ENCODE measurements at places on chromosomes 12 and 14.
A peak's percentile ranks its signal among the peaks of the same experiment; 100 is the strongest.

DNA sequence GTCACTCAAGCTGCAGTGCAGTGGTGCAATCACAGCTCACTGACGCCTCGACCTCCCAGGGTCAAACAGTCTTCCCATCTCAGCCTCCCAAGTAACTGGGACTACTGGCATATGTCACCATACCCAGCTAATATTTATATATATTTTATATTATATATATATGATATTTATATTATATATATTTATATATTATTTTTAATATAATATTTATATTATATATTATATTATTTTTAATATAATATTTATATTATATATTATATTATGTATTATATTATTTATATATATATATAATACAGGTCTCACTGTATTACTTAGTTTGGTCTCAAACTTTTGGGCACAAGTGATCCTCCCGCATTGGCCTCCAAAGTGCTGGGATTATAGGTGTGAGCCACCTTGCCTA is 9.4 kb downstream of the ZNF84 start:
- DNase-seq, result no peak

DNA sequence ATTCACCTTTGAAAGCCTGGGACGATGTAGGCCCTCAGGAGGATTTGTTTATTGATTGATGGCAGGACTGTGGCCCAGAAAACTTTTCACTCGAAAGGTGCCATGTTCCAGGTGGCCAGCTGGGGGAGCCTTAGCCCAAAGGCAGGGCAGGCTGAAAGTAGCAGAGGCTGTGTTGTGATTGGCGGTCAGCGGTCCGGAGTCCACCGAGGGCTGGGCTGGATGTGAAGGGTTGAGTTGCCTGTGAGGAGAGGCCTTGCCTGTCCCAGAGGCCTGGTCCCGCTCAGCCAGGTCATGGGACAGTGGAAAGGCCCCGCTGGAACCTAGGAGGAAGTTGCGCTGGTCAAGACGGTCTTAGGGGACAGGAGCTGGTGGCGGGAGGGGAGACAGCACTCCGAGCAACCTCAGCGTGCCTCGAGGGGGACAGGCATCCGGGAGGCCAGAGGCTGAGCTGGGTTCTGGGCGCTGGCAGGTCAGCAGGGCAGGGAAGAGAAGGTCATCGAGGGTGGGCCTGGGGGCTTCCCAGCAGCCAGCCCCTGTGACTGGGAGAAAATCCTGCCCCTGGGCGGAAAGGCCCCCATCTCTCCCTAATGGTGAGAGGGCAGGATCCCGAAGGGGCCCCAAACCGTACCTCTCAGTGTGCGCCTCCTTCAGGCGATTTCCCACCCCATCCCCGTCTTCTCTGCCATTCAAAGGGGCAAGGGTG is 26.3 kb downstream of the CMA1 start:
- peak; percentile 6 for DNase-seq

GRCh38 chr12:106981788-106982187 is 5.2 kb downstream of the MTERF2 start:
- no peak for DNase-seq

GRCh38 chr12:108432423-108433121 is 82.5 kb upstream of the FICD start:
- no peak for DNase-seq

DNA sequence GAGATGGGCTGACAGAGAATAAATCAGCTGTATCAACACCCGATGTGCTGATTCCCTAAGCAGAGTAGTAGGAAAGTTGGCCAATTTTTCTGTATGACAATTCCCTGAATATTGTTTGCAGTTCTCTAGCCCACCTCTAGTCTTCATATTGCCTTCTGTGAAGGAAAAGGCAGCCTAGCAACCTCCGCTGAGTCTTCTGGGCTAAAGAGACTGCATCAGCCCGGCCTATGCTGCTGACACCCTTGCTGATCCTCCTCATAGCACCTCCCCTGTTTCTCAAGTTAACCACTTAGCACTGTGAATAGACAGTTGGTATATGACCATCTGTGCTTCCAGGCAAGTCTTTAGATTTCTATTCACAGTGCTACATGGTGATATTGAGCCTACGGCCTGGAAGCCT is 161.1 kb upstream of the EGLN3 start:
- no peak for DNase-seq

DNA sequence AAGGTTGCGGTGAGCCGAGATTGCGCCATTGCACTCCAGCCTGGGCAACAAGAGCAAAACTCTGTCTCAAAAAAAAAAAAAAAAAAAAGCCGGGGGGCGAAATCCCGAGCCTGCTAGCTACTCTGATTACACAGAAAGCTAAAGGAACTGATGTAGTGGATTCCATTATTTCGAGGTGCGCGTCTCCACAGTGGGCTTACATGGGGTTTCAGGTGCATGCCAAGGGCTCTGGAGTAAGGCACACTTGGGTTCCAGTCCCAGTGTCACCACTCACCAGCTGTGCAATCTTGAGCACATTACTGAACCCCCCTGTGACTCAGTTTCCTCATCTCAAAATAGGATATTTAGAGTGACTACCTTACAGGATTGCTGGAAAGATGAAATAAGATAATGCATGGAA is 1.7 kb upstream of the RAB15 start:
- no peak for DNase-seq

- DNase-seq, result no peak
Measured at GRCh38 chr14:42877716-42878115, 1271.0 kb downstream of the LRFN5 start.

GRCh38 chr12:3315201-3315661 is 175.8 kb upstream of the PRMT8 start:
- DNase-seq, result no peak

GRCh38 chr14:23372509-23372908 is at the start of gene IL25:
IL25 (plus strand) TSS chr14:23372809.
- no peak for DNase-seq

GRCh38 chr14:75673345-75674035 is 12.4 kb downstream of the TTLL5 start:
- no peak for DNase-seq

- DNase-seq, result no peak
Measured at GRCh38 chr12:113170926-113171325, 14.4 kb downstream of the DDX54 start.

DNA sequence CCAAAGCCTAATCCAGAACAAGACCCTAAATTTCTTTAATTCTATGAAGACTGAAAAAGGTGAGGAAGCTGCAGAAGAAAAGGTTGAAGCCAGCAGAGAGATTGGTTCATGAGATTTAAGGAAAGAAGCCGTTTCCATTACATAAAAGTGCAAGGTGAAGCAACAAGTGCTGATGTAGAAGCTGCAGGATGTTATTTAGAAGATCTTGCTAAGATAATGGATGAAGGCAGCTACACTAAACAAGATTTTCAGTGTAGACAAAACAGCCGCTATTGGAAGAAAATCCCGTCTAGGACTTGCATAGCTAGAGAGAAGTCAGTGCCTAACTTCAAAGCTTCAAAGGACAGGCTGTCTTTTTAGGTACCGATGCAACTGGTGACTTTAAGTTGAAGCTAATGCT is 65.4 kb upstream of the AMIGO2 start:
- DNase-seq, result no peak

GRCh38 chr14:35607380-35607779 is 73.4 kb downstream of the INSM2 start:
- no peak for DNase-seq

- DNase-seq, result no peak
Measured at GRCh38 chr12:83128540-83128939, 441.8 kb downstream of the TMTC2 start.

GRCh38 chr12:51760231-51760630 is 88.3 kb downstream of the FIGNL2 start:
- DNase-seq, result no peak

- DNase-seq, result no peak
Measured at GRCh38 chr14:41505491-41505890, 101.2 kb upstream of the LRFN5 start.

- DNase-seq, result no peak
Measured at GRCh38 chr12:9040484-9041186, 51.3 kb downstream of the KLRG1 start.

DNA sequence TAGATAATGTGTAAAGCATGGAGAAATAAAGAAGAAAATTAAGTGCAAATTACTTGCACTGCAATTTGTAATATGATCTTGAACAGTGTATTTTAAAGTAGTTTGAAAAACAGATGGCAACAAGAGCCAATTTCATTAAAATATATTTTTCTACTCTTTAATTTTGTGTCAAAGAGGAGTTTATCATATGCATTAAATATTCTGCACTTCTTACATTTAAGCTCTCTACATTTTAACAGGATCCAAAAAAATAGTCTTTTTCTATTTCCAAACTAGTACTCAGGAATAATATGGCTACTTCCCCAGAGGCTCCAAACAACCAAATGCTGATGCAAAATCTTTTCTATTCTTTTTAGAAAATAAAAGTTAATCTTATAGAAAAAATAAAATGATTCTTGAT is 1221.5 kb downstream of the FSCB start:
- DNase-seq, result no peak

GRCh38 chr12:124881123-124881522 is 17.5 kb upstream of the SCARB1 start:
- no peak for DNase-seq

DNA sequence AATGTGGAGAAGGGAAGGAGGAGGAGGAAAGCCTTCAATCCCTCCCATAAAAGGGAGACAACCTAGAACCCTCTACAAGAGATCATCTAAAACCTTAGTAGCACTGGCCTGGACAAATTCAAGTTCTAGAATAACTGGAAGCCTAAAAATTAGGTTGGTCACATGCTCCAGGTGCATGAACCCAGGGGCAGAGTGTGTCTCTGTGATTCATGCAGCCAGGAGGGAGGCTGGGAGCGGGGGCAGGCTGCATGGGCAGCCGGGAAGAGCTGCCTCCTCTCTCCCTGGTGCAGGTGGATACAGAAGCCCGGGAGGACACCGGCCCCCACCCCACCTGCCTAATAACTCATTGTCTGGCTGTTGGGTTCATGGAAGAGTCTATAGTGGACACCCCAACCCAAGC is 38.6 kb downstream of the CCDC85C start:
- DNase-seq, result no peak

GRCh38 chr14:65299826-65300225 is 112.7 kb upstream of the FUT8 start:
- no peak for DNase-seq

DNA sequence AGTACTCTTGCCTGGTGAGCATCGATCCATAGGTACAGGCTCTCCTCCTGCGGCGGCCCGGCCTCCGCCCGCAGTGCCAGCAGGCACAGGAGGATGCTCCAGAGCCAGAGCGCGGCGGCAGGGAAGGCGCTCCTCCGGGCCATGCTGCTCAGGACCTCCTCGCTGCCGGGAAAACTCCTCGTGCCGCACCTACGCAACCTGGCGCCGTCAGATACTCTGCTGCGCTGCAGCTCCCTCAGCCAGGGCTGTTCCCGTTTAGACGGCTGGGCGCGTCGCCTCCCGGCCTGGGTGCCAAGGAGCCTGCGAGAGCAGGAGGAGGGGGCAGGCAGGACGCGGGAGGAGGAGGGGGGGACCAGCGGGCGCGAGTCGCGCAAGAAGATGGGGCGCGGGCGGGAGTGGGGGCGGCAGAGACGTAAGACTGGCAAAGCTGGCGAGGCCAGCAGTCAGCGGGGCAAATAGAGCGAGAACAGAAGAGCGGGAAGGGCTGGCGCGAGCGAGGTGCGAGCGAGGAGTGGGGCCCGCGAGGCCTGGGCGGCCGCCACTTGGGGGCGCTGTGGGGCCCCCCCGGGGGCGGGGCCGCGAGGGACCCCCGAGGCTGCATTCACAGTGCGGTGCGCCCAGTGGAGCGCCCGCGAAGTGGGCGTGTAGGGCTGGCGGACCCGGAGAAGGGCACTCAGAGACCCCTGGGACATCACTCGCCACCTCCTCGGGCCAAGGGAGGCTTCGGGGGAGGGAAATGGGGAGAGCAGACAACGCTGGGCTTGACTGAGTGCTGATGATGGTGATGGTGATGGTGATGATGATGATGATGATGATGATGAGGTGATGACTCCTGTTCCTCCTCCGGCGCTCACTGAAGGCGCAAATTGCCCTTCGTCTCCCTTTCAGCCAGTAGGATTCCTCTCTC is at the start of gene WIF1:
Gene WIF1 (minus strand): TSS at position 257 of the 907 bp plus-strand sequence. CDS start 114 bp downstream, at position 143.
- DNase-seq, result no peak

GRCh38 chr12:61220337-61220736 is 1039.9 kb upstream of the USP15 start:
- DNase-seq, result no peak

- DNase-seq, result no peak
Measured at GRCh38 chr14:56195704-56196103, 77.5 kb downstream of the PELI2 start.

- DNase-seq, result no peak
Measured at GRCh38 chr12:85820101-85820500, 16.1 kb downstream of the RASSF9 start.

DNA sequence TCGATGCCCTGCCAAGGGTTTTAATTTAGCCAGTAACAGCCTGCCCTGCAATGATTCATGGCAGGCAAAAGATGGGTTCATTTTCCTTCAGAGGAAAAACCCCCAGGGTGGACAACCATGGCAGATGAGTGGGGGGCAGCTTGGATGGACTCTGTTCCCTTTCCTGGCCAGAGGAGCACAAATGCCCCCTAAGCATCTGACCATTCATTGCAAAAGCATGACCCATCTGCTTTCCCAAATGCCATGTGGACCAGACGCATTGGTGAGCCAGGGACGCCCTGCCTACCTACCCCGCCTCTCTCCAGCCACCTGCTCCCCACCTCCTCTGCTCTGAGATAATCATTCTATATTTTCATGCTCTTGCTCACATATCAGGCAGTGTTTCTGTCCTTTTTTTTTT is 281.9 kb downstream of the DPF3 start:
- no peak for DNase-seq

- DNase-seq, result no peak
Measured at GRCh38 chr14:94767321-94767878, 2.5 kb downstream of the GSC start.

DNA sequence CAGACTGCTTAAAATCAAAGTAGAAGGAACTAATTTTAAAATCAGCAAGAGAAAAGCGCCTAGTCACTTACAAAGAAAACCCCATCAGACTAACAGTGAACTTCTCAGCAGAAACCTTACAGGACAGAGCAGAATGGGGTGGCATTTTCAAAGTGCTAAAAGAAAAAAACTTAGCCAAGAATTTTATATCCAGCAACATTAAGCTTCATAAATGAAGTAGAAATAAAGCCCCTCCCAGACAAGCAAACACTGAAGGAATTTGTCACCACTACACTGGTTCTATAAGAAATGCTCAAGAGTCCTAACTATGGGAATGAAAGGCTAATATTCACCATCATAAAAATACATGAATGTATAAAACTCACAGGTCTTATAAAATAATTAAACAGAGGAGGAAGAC is 6.4 kb upstream of the ZNF268 start:
- no peak for DNase-seq

- no peak for DNase-seq
Measured at GRCh38 chr12:24118668-24119067, 169.2 kb upstream of the SOX5 start.

- no peak for DNase-seq
Measured at GRCh38 chr14:72452774-72453173, 441.1 kb downstream of the DPF3 start.

- no peak for DNase-seq
Measured at GRCh38 chr12:68636268-68636667, 25.6 kb downstream of the RAP1B start.

DNA sequence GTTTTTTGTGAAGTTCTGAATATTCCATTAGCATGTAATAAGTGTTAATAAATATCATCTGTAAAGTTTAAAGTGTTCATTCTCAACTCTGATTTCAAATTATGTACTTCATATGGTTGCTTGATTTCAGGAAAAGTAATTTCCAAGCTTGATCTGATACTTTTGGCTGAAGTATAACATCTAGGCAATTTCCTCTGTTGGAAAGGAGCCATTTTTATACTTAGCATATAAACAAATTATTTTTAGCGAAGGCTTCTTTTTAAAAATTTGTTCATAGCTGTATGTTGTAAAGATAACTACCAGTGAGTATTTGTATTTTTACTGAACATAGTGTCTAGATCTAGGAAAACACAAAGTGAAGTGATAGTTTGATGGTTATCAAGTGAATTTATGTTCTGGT is 153.4 kb upstream of the TMTC2 start:
- DNase-seq, result no peak

Data from stimulated activated CD8-positive, alpha-beta memory T cell treated with anti-CD3 and anti-CD28 coated beads, Interleukin-4, amount 100 ng/mL, for 1 hour (primary cell).